ENCODE measurements at places on chromosomes 2 and 18.

- no peak for DNase-seq
Observed at GRCh38 chr2:15531095-15531854, 29.9 kb downstream of the NBAS start.

GRCh38 chr2:225454412-225454811 is 54.9 kb downstream of the NYAP2 start:
- no peak for DNase-seq

GRCh38 chr2:120310136-120310535 is 35.8 kb upstream of the INHBB start:
- DNase-seq = no peak

DNA sequence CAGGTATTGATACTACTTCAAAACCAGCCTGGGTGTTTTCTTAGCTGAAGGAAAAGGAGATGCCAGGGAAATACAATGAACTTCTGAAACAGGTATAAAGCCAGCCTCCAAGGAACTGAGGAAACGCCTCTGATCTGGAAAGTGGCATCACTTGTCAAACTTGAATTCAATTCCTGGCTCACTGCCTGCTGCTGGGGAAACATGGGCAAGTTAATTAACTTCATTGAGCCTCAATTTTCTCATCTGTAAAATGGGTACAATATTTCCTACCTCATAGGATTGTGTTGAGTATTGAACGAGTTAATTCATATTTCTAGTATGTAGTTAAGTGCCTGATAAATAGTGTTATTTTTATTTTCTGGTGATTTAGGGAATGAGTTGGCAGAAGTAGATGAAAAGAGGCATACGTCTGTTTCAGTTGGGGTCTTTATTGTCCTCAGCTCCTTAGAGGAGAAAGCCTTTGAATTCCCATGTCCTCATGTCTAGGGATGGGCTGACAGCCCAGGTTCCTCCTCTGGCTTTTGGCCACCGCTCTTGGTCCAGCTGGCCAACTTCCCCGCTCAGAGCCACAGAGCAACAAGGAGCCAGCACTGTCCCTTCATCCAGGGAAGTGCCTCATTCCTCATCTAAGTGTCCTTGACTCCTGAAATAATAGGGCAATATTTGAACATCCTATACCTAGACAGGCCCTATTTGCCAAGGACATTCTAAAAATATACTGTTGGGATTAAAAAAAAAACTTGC is 210.5 kb upstream of the GATA6 start:
- no peak for DNase-seq

GRCh38 chr18:45991788-45992187 is 24.7 kb upstream of the EPG5 start:
- DNase-seq = no peak

DNA sequence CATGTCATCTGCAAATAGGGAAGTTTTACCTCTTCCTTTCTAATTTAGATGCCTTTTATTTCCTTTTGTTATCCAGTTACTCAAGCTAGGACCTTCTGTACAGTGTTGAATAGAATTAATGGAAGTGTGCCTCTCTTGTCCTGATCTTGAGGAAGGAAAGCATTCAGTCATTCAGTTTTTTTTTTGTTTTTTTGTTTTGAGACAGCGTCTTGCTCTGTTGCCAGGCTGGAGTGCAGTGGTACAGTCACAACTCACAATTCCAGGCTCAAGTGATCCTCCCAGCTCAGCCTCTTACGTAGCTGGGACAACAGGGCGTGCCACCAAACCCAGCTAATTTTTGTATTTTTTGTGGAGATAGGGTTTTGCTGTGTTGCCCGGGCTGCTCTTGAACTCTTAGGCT is 203.9 kb upstream of the ALPP start:
- no peak for DNase-seq

DNA sequence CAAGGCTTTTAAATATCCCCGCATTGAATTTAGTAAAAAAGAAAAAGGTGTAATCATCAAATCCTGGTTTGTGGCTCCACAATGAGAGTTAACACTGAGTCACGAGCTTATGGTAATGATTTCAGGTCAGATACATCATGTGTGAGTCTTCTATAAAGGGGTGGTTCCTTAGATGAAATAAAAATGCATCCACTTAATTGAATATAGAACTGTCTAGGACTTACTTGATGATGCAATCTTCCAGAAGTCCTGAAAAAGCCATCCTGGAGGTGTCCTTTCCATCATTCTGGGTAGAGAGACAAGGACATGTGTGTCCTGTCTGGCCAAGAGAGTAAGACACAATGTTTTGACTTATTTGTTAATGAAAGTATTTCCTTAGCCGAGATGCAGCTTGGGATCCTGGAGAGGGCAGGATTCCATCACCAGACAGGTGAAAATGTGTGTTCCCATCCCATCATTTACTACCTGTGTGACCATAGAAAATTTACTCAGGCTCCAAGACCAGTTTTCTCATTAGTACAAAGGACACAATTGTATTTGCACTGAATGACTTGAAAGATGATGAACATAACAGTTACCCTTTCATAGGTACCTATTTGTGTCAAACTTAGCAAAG is 1539.8 kb upstream of the PIK3C3 start:
- DNase-seq = no peak

GRCh38 chr2:80469428-80469827 is 164.9 kb upstream of the LRRTM1 start:
- DNase-seq = no peak

DNA sequence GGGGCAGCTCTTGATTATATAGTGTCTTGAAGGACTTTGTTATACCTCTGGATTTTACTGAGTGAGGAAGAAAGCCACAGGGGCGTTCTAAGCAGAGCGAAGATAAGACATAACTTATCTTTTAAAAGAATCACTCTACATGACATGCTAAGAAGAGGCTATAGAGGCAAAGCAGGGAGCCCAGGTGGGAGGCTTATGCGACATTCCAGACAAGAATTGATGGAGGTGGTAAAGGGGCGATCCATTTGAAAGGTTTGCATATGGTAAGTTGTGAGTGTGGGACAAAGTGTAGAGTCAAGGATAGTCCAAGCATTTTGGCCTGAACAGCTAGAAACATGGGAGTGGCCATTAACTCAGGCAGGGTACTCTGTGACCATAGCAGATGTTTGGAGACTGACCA is 49.8 kb downstream of the LYPD6 start:
- DNase-seq = no peak

- DNase-seq = no peak
Observed at GRCh38 chr2:220373878-220374277, 746.4 kb downstream of the SLC4A3 start.

GRCh38 chr2:60652832-60653340 is 99.4 kb upstream of the BCL11A start:
- no peak for DNase-seq

DNA sequence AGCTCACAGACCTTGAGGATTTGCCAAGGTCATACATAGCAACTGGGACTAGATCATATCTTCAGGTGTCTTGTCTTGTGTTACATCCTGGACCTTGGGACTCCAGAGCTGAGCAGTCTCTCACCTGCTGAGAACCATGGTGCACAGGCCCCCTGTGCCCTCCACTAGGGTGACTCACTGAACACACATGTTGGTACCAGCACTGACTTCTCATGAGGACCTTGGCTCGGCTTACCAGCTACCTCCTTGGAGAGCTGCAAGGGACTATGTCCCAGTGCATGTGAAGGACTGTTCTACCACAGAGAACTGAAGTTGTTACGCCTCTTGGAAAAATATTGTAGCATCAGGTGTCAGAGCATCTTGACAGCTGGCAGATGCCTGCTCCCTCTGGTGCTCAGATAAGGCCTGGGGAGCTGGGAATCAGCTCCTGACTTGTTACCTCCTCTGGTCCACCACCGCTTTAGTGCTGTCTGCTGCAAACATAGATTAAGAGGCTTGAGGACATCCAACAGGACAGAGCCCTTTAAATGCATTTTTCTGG is 72.1 kb downstream of the WDSUB1 start:
- no peak for DNase-seq

DNA sequence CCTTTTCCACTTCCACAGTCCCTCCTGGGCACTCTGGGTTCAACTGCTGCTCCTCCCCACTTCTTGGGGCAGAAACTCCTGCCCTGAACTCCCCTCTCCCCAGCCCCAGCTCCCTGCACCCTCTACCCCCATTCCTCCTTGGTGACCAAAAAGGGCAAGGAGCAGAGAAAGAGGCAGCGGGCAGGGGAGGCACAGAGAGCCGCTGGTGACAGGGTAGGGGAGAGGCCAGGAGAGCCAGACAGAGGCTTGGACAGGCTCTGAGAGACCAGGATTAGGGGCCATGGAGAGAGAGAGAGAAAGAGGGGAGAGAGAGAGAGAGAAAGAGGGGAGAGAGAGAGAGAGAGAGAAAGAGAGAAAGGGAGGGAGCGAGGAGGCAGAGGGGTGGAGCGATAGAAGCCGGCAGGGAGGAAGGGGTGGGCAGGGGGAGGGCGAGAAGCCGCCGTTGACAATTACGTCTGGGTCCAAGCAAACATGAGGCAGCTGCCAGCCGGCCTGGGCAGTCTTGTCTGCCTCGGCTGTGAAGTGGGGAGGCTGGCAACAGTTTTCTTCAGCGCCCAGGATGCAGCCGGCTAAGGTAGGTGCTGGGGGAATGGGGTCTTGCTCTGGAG is at the start of gene KCNIP3:
Gene KCNIP3, plus strand, starts transcription at position 468 of the 608 bp plus-strand sequence. Its CDS starts 92 bp downstream, at position 560.
- peak; percentile 41 for DNase-seq

GRCh38 chr2:172931256-172931894 is 144.3 kb upstream of the MAP3K20 start:
- peak; percentile 66 for DNase-seq

GRCh38 chr2:11629851-11630250 is 40.1 kb downstream of the NTSR2 start:
- no peak for DNase-seq

- no peak for DNase-seq
Observed at GRCh38 chr18:44887227-44887631, 206.5 kb downstream of the SETBP1 start.

DNA sequence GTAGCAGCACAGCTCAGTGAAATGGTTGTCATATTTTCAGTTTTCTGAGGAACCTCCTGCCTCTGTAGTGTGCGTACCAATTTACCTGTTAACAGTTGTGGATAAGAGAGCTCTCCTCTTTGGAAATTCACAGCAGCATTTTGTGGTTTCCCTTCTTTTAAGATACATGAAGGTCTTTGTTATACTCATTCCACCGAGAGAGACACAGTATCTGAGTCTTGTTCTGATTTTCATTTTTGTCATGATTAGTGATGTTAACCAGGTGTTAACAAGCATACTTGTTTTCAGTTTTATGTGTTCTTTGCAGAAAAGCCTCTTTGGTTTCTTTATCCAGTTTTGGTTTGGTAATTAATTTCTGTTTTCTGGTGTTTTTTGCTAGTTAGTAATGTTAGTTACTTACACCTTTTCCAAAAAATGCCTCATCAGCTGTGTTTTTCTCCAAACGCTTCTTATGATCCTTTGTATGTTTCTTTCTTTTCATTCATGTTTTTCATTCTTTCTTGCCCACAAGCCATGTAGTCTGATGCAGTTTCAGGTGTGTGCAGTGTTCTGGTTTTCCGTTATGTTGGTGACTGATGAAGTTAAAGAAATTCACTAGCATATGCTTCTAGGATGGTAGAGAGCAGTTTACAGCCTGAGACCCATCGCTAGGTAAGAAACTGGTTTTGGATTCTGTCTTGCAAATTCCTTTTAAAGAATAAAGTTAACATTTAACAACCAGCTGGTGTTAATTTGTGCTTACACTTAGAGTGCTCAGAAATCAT is 30.1 kb downstream of the CCDC74A start:
- DNase-seq = no peak

- DNase-seq = no peak
Observed at GRCh38 chr2:151575338-151575737, 158.9 kb downstream of the NEB start.

DNA sequence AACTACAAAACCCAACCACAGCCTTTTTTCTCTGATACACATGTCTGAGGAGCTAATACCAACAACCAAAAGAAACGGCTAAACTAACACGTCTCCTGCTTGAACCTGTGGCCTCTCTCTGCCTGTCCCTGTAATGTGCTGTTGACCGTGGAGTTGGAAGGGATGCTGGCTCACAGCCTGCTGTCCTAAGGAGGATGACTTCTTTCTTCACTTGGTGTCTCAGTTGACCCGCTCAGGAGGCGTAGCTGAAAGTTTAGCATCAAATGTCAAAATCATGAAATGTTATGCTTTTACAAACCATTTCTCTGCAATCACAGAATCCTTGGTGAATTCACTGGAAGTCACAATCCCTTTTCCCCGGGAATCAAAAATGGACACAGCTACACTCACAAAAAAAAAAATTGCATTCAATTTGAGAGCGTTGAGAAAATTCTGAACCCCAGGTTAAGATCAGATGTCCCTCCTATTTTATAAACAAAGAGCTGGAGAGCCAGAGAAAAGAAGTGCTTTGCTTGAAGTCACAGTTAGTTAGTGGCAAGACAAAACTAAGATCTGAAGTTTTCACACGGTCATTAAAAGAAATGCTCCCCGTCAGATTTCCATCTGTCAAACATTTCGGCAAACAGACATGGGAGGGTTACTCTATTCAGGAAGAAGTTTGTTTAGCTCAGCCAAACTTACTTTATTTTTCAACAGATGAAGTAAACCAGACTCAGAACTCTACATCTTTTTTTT is 74.3 kb downstream of the IRS1 start:
- no peak for DNase-seq

DNA sequence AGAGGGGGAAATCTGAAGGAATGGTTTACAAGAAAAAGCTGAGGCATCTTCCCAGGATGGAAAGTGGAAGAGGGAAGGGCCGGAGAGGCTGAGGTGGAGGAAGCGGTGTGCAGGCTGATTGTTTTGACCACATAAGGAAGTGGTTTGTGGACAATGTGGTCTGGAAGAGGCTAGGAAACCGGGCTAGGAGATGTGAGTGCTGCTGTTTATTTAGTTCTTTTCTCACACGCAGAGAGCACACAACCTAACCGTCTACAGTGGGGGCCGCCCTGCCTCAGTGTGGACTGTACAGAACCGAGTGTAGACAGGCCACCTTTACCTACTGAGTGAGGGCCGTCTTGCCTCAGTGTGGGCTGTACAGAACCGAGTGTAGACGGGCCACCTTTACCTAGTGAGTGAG is 251.7 kb upstream of the PXDN start:
- DNase-seq = no peak

- DNase-seq = no peak
Observed at GRCh38 chr18:60146220-60146960, 226.2 kb downstream of the MC4R start.

DNA sequence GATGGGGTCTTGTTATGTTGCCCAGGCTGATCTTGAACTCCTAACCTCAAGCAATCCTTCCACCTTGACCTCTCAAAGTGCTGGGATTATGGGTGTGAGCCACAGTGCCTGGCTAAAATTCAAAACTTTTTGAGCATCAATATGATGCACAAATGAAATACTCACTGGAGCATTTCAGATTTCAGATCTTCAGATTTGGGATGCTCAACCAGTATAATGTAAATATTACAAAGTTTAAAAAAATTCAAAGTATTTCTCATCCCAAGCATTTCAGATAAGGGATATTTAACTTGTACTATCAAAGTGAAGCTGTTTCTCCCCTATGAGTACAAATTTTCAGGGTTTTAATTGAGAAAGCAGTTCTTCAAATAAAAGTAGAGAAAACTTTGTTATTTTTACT is 164.1 kb upstream of the CCDC68 start:
- DNase-seq = no peak

DNA sequence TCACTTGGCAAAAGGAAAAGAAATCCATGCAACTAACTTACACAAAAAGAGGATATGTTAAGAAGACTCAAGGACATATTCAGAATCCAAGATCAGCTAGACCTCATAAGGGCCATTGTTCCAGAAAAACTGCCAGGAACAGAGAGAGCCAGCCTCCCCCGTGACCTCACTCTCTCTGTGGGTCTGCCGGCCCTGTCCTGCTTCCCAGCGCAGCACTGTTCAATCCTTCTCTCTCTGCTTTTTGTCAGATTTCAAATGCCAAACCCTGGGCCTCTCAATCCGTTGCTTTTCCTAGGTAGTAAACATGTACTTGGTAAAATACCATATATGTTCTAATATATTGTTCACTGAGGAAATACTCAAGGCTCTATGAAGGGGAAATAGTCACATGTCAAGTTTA is 40.0 kb upstream of the ACKR3 start:
- DNase-seq = no peak

GRCh38 chr2:1612391-1613077 is 131.8 kb downstream of the PXDN start:
- no peak for DNase-seq
